CD4-positive, alpha-beta memory T cell (primary cell): ENCODE measurements at places on chromosomes 7 and 10. TPM values are rescaled to one million over a fixed set of nuclear protein-coding genes. Genes with fewer than 3 reads are reported as not detected.

GRCh38 chr10:30088178-30088577 lies 28.8 kb upstream of the JCAD start:
- no peaks in the 10 kb centered on the region for H3K36me3 ChIP-seq
- H3K27me3 ChIP-seq, result no peaks in the 10 kb centered on the region
- DNase-seq, result no peak

- H3K27me3 ChIP-seq, result no peaks in the 10 kb centered on the region
- no peak for DNase-seq
- no peaks in the 10 kb centered on the region for H3K36me3 ChIP-seq
- no peak overlapping the region for H3K4me3 ChIP-seq
- H3K4me1 ChIP-seq, result no peaks in the 10 kb centered on the region
These were observed 130.4 kb downstream of the CDH23 start for GRCh38 chr10:71527135-71527534.

- no peak for DNase-seq
- H3K27ac ChIP-seq, result no peak overlapping the region
- H3K4me1 ChIP-seq, result no peaks in the 10 kb centered on the region
- H3K4me3 ChIP-seq, result no peak overlapping the region
These were observed 16.7 kb upstream of the FGL2 start for GRCh38 chr7:77216181-77216845.

MCM10 gene
- total RNA-seq, result 0.17 TPM

- no peaks in the 10 kb centered on the region for H3K27me3 ChIP-seq
- H3K4me3 ChIP-seq, result no peak overlapping the region
- DNase-seq, result no peak
- H3K4me1 ChIP-seq, result no peaks in the 10 kb centered on the region
- H3K27ac ChIP-seq, result no peak overlapping the region
- no peaks in the 10 kb centered on the region for H3K36me3 ChIP-seq
These were observed 99.3 kb downstream of the ARHGAP22 start for GRCh38 chr10:48505394-48506112.

GRCh38 chr10:130770018-130770630 lies 541.4 kb downstream of the TCERG1L start:
- H3K27ac ChIP-seq, result no peak overlapping the region
- DNase-seq, result no peak
- no peaks in the 10 kb centered on the region for H3K36me3 ChIP-seq
- no peak overlapping the region for H3K4me3 ChIP-seq

TRIL gene
- not detected for total RNA-seq

DNA sequence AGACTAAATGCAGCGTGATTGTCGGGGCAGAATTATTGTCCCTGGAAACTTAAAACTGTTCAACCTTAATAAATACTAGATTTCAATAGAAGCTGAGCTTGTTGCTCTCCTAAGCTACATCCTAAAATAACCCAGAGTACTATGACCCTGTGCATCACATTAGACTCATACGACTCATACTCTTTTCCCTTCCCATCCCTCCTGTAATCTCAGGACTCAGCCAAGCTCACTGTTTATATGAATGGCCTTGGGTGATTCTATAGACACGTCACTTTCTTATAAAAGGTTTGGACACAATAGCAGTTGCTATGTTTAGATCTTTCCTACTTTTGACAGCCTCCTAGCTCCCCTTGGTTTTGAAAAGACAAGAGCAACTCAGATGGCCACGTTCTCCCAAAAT lies 17.2 kb downstream of the TCF7L2 start:
- H3K27ac ChIP-seq, result no peak overlapping the region
- no peaks in the 10 kb centered on the region for H3K36me3 ChIP-seq

DNA sequence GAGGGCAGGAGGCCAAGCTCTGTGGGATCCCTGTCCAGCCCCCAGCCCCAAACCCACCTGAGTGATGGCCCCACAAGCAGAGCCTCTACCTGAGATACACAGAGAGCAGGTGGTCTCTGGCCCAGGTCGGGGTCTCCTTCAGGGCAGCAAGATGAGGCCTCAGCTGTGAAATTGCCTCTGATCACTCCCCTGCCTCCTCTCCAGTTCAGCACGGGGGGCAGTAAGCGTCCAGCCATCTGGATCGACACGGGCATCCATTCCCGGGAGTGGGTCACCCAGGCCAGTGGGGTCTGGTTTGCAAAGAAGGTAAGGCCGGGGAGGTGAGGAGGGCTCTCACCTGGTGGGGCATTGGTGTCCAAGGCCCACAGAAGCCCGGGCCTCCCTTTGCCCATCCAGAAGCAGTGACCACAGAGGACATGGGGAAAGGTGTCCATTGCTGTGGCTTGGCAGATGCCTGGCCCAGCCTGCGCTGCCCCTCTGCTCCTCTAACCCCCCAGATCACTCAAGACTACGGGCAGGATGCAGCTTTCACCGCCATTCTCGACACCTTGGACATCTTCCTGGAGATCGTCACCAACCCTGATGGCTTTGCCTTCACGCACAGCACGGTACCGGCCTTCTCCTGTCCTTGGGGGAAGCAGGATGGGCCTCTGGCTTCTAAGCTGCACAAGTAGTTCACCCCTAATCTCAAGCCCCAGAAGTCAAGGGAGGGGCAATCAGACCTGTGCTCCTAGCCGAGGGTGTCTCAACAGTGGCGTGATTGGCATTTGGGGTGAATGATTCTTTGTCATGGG lies 3.1 kb downstream of the CPA1 start:
- no peaks in the 10 kb centered on the region for H3K27me3 ChIP-seq

RTKN2 gene
- 11.0 TPM for total RNA-seq

OPN1SW gene
- not detected for total RNA-seq

ITIH2 gene
- not detected for total RNA-seq

PRR15 gene
- total RNA-seq, result not detected

- no peaks in the 10 kb centered on the region for H3K27me3 ChIP-seq
- no peak for DNase-seq
- H3K4me1 ChIP-seq, result no peaks in the 10 kb centered on the region
- H3K4me3 ChIP-seq, result no peak overlapping the region
- H3K27ac ChIP-seq, result no peak overlapping the region
These were observed 4.1 kb upstream of the CTBP2 start for GRCh38 chr10:125164421-125164820.

ANKRD61 gene
- total RNA-seq, result not detected

DNA sequence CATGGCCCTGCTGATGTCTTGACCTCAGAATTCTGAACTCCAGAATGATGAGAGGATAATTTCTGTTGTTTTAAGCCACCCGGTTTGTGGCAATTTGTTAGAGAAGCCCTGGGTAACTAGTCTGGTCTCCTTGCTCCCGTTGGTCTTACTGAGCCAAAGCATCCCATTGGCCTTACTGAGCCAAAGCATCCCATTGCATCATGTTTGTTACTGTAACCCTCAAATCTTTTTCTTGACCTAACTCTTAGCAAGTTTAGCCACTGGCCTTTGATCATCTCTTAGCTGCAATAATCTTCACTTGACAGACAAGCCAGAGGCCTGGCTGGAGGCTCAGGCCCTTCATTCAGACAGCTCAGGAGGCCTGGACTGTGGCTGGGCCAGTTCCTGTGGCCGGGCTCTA lies 21.8 kb downstream of the TBXAS1 start:
- no peak overlapping the region for H3K4me3 ChIP-seq
- no peak for DNase-seq
- no peaks in the 10 kb centered on the region for H3K36me3 ChIP-seq
- peaks cover 24% of the 10 kb centered on the region for H3K4me1 ChIP-seq
- H3K27me3 ChIP-seq, result no peaks in the 10 kb centered on the region

GRCh38 chr10:26543567-26544306 lies 105.6 kb downstream of the APBB1IP start:
- H3K36me3 ChIP-seq, result peaks cover 53% of the 10 kb centered on the region
- H3K4me1 ChIP-seq, result peaks cover 5% of the 10 kb centered on the region
- H3K27me3 ChIP-seq, result no peaks in the 10 kb centered on the region

- no peak overlapping the region for H3K4me3 ChIP-seq
- no peak overlapping the region for H3K27ac ChIP-seq
- no peak for DNase-seq
- no peaks in the 10 kb centered on the region for H3K4me1 ChIP-seq
These were observed 295.0 kb downstream of the SUGCT start for GRCh38 chr7:40429826-40430225.

OPN4 gene
- total RNA-seq, result not detected

DNA sequence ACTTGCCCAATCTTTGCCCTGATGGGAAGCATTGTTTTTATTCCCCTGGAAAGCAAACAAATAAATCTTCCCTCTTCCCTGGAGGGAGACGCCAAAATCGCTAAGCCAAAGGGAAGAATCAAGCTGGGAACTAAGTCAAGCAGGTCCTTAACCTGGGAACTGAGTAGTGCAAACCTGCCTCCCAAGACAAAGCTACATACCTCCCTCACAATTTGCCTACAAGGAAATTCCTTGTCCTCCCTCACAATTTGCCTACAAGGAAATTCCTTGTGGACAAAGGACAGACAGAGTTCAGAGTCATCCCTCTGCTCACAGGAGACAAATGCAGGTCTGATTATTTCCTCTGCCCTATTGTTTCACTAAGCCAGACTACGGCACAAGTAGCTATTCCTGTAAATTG lies 50.5 kb downstream of the SPOCK2 start:
- no peak overlapping the region for H3K27ac ChIP-seq
- H3K4me3 ChIP-seq, result no peak overlapping the region
- no peak for DNase-seq
- no peaks in the 10 kb centered on the region for H3K36me3 ChIP-seq
- H3K27me3 ChIP-seq, result no peaks in the 10 kb centered on the region

MYO3A gene
- total RNA-seq, result not detected

GRCh38 chr7:94190599-94191061 lies 186.5 kb upstream of the BET1 start:
- H3K4me1 ChIP-seq, result no peaks in the 10 kb centered on the region
- H3K27me3 ChIP-seq, result no peaks in the 10 kb centered on the region
- no peak overlapping the region for H3K27ac ChIP-seq
- H3K4me3 ChIP-seq, result no peak overlapping the region
- no peak for DNase-seq

- no peaks in the 10 kb centered on the region for H3K27me3 ChIP-seq
- H3K4me1 ChIP-seq, result no peaks in the 10 kb centered on the region
- no peak overlapping the region for H3K27ac ChIP-seq
These were observed 64.8 kb downstream of the PWWP2B start for GRCh38 chr10:132461683-132462231.

CRYGN gene
- total RNA-seq, result not detected

HOXA5 gene
- not detected for total RNA-seq

DNA sequence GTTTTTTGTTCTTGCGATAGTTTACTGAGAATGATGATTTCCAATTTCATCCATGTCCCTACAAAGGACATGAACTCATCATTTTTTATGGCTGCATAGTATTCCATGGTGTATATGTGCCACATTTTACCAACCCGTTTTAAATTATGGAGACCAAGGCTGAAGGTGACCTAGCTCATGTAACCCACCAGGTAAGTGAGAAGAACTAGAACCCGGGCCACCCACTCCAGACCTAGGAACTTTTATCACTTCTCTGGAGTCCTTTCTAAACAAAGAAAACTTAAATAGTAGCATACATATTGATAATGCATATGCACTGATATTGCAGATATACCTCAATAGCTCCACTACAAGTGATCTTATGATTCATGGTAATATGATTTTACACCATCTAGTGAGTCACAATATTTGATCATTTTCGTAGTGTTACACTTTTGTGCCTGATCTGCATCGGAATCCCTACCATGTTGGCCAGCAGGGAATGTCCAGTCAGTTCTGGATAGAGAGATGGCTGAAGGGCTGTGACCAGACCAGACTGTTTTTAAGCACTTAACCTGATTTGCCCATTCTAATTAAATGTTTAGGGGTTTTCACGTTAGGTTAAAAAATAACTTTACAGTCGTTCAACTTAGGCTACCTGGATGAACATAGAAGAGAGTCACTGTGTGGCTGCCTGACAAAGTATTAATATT lies 15.2 kb downstream of the CUZD1 start:
- H3K27me3 ChIP-seq, result no peaks in the 10 kb centered on the region
- H3K27ac ChIP-seq, result no peak overlapping the region
- no peak for DNase-seq
- H3K4me1 ChIP-seq, result no peaks in the 10 kb centered on the region
